Sigmoid colon (tissue), 7 donors: ENCODE measurements at places on chromosomes 3 and 15. TPM values are rescaled to one million over a fixed set of nuclear protein-coding genes. Genes with fewer than 3 reads are reported as not detected.

- DNase-seq, result no peak
- no peaks in the 10 kb centered on the region for H3K4me1 ChIP-seq
- no peak overlapping the region for H3K27ac ChIP-seq
- H3K4me3 ChIP-seq, result no peak overlapping the region
- H3K27me3 ChIP-seq, result no peaks in the 10 kb centered on the region
- no peaks in the 10 kb centered on the region for H3K36me3 ChIP-seq
These were observed 848.9 kb upstream of the CADM2 start for GRCh38 chr3:84109911-84110310.

DNA sequence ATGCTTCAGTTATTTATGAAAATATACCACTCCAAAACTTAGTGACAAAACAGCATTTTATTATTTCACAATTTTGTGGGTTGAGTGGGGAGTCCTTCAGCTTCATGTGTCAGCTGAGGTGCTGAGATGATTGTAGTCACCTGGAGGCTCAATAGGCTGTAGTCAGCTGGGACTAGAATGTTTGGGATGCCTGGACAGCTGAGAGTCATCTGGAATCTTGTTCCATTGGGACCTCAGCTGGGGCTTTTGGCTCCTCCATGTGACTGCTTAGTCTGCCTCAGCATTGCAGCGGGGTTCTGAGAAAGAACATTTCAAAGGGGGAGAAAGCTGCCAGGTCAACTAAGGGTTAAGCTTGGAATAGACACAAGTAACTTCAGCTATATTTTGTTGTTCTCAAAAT is 13.4 kb downstream of the STT3B start:
- H3K36me3 ChIP-seq, result no peaks in the 10 kb centered on the region
- H3K4me3 ChIP-seq, result no peak overlapping the region
- peak; percentile 67 for DNase-seq
- no peaks in the 10 kb centered on the region for H3K27me3 ChIP-seq
- no peaks in the 10 kb centered on the region for H3K4me1 ChIP-seq
- H3K27ac ChIP-seq, result no peak overlapping the region

OR5H15 gene
- total RNA-seq, result not detected

GRCh38 chr15:63163217-63163616 is 5.9 kb upstream of the RPS27L start:
- H3K27ac ChIP-seq, result no peak overlapping the region
- H3K27me3 ChIP-seq, result no peaks in the 10 kb centered on the region
- DNase-seq, result no peak
- H3K36me3 ChIP-seq, result no peaks in the 10 kb centered on the region
- peaks cover 4% of the 10 kb centered on the region for H3K4me1 ChIP-seq

TEX55 gene
- total RNA-seq, result not detected

DNA sequence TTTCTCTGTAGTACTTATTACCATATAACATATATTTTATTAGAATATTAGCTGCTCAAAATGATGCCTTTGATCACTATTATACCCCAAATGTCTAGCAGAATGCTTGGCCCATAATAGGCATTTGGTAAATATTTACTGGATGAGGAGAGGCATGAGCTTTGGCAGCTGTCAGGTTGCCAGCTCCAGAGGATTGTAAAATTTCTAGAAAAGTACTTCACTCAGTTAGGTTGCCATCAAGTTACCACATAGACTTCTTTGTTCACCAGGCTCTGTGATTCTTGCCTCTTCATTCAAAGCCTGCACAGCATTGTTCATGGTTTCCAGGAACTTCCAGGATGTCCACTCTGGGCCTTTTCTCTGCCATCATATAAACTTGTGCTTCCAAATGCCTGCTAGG is 582.8 kb downstream of the PDCD6IP start:
- H3K27ac ChIP-seq, result no peak overlapping the region
- no peak overlapping the region for H3K4me3 ChIP-seq
- no peaks in the 10 kb centered on the region for H3K27me3 ChIP-seq
- DNase-seq, result no peak
- H3K36me3 ChIP-seq, result no peaks in the 10 kb centered on the region

- H3K4me1 ChIP-seq, result no peaks in the 10 kb centered on the region
- H3K27ac ChIP-seq, result no peak within 1 kb of the TSS
- no peak for DNase-seq
- no peaks in the 10 kb centered on the region for H3K36me3 ChIP-seq
- H3K4me3 ChIP-seq, result peak within 1 kb of the TSS; percentile 27
These were observed at the start of gene RASGRF1 for GRCh38 chr15:79090487-79091203. Gene RASGRF1, minus strand, starts transcription at chr15:79090780. Its CDS starts 282 bp downstream, at chr15:79090498.

ILDR1 gene
- total RNA-seq, result not detected

DNA sequence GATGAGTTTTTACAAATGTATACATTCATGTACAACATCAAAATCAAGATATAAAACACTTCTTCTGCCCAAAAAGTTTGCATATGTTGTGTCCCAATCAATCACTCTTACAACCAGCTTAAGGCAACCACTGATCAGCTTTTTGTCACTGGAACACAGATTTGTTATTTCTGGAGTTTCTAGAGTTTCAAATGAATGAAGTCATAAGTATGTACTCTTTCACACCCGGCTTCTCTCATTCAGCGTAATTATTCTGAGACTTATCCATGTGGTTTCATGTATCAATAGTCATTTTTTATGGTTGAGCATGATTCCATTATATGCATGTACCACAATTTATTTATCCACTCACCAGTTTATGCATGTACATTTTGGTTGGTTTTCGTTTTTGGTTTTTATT is 53.0 kb upstream of the CORO2B start:
- no peak for DNase-seq
- H3K4me3 ChIP-seq, result no peak overlapping the region
- no peaks in the 10 kb centered on the region for H3K36me3 ChIP-seq
- H3K4me1 ChIP-seq, result no peaks in the 10 kb centered on the region
- H3K27me3 ChIP-seq, result no peaks in the 10 kb centered on the region

GRCh38 chr3:184467171-184467570 is 87.3 kb downstream of the CHRD start:
- H3K36me3 ChIP-seq, result no peaks in the 10 kb centered on the region
- no peak overlapping the region for H3K4me3 ChIP-seq
- no peak for DNase-seq
- no peak overlapping the region for H3K27ac ChIP-seq

CGGBP1 gene
- 62.2 TPM for total RNA-seq

DNA sequence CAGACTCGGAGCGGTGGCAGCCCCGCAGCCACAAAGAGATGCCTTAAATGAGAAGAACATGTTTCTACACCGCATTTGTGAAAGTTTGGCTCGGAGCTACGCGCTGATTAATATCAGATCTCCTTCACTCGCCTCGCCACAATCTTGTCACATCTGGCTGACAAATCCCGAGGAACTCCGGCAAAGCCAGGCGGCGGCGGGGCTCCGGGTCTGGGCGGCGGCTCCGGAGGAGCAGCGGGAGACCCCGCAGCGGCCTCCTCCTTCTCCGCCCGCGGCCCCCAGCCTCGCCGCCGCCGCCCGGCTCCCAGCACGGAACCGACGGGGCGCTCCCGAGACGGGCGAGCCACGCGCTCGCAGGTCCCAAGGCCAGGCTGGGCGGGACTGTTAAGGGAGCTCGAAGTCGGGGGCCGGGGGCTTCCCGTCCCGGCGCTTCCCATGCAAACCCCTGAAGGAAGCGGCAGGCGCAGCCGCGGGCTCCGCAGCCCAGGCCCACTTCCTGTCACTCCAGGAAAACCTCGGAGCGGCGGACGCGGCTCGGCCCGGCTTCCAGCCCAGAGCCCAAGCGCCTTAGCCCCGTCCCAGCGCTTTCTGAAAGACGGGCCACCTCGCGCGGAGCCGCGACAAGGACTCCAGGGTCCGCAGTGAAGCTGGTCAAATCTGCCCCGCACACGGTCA is 1.2 kb downstream of the BNC1 start:
- H3K27me3 ChIP-seq, result peaks cover 74% of the 10 kb centered on the region
- peak overlapping the region; percentile 35 for H3K4me3 ChIP-seq
- H3K27ac ChIP-seq, result no peak overlapping the region
- no peak for DNase-seq
- H3K36me3 ChIP-seq, result no peaks in the 10 kb centered on the region
- H3K4me1 ChIP-seq, result no peaks in the 10 kb centered on the region

SCN11A gene
- 0.82 TPM for total RNA-seq

DNA sequence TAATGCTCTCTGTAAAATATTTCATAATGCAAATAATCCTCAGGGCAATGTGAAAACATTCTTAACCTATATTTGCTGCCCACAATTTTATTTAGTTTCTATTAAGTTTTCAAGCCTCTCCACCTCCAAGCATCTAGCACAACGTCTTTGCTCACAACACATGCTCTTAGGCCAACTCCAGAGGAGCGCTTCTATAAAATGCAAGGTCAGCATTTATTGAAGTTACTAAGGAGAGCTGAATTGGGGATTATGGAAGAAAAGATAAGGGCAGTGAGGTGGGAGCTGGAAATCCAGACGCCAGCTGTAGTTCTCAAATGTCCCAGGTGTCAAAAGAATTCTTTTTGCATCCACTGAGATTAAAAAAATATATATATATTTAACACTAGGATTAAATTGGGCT is 996 bp downstream of the RABL3 start:
- H3K4me1 ChIP-seq, result peaks cover 12% of the 10 kb centered on the region
- no peaks in the 10 kb centered on the region for H3K36me3 ChIP-seq
- H3K27ac ChIP-seq, result no peak overlapping the region
- no peak for DNase-seq

ONECUT1 gene
- total RNA-seq, result 0.36 TPM

DNA sequence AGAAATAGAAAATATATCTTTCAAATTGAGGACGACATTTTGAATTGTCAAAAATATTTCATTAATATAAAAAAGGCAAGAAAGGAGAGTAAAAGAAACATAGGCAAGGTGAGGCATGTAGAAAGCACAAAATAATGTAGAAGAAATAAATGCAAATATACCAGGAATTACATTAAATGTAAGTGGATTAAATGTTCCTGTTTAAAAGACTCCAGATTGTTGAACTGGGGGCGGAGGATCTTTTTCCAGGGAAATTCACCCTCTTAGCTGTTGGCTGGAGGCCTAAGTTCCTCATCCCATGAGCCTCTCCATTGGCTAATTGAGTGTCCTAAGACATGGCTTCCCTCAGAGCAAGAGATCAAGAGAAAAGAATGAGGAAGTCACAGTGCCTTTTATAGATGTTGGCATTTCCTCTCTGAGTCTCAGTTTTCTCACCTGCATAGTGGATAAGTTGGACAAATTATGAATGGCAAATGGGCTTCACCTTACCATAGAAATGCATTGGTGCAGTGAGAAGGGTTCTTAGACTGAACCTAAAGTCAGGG is 147.4 kb upstream of the SMAD3 start:
- H3K4me1 ChIP-seq, result no peaks in the 10 kb centered on the region
- no peaks in the 10 kb centered on the region for H3K27me3 ChIP-seq
- no peak overlapping the region for H3K4me3 ChIP-seq
